ENCODE measurements at places on chromosomes 3 and 15.

- DNase-seq: no peak
Observed at GRCh38 chr3:5498981-5499380, 311.5 kb downstream of the EDEM1 start.

- DNase-seq: no peak
Observed at GRCh38 chr3:139572847-139573672, 33.5 kb upstream of the RBP1 start.

- no peak for DNase-seq
Observed at GRCh38 chr3:139797724-139798343, 120.1 kb upstream of the NMNAT3 start.

DNA sequence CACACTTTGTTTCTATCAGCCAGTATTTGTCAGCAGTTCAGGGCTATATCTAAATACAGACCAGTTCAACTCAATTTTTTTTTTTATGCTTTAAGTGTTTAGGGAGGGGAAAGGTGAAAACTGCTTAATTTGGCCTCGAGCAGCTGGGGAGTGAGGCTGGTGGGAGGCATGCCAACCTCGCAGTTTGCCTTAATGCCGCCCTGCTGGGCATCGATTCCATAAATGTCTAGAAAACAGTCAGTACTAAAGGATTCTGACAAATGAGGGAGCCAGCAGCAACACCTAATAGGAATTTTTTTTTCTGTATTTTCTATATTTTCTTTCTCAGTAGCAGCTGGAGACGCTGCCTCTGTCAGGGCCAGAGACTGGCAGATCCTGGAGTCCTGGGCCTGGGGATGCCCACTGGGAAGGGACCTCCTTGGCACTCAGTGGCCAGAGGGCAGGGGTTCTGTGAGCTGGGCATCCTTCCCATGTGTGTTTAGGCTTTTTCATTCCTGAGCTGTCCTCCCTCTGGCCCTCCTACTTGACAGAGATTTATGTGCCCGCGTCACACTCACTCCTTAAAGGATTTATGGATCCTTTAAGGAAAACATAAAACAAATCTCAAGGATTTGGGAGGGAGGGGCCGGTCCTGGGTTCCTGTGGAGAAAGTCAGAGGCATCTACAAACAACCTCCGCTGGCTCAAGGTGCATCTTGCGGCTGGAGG lies 117.8 kb downstream of the WNT5A start:
- no peak for DNase-seq
